ENCODE measurements at places on chromosomes 4 and X.

GRCh38 chr4:144782345-144782744 is 136.4 kb downstream of the HHIP start:
- DNase-seq: no peak

- DNase-seq: no peak
Observed at GRCh38 chr4:41703785-41704184, 44.7 kb downstream of the PHOX2B start.

- DNase-seq: no peak
Observed at GRCh38 chr4:6423575-6423974, 48.8 kb downstream of the PPP2R2C start.

GRCh38 chr4:114046331-114046730 is 66.9 kb upstream of the ARSJ start:
- DNase-seq: no peak

- no peak for DNase-seq
Observed at GRCh38 chr4:1152290-1152689, 20.1 kb downstream of the SPON2 start.

- no peak for DNase-seq
Observed at GRCh38 chrX:15430584-15430983, 46.4 kb upstream of the VEGFD start.

GRCh38 chr4:178976861-178977260 is 1534.6 kb upstream of the AGA start:
- DNase-seq: no peak

Measured in activated CD8-positive, alpha-beta T cell treated with anti-CD3 and anti-CD28 coated beads for 36 hours (primary cell).